Fibroblast of lung (primary cell): ENCODE measurements at places on chromosomes 11 and 22.

- DNase-seq = no peak
Measured at GRCh38 chr11:70018816-70019215, 59.3 kb upstream of the ANO1 start.

- DNase-seq = no peak
Measured at GRCh38 chr22:19687561-19688300, 26.6 kb upstream of the SEPTIN5 start.

DNA sequence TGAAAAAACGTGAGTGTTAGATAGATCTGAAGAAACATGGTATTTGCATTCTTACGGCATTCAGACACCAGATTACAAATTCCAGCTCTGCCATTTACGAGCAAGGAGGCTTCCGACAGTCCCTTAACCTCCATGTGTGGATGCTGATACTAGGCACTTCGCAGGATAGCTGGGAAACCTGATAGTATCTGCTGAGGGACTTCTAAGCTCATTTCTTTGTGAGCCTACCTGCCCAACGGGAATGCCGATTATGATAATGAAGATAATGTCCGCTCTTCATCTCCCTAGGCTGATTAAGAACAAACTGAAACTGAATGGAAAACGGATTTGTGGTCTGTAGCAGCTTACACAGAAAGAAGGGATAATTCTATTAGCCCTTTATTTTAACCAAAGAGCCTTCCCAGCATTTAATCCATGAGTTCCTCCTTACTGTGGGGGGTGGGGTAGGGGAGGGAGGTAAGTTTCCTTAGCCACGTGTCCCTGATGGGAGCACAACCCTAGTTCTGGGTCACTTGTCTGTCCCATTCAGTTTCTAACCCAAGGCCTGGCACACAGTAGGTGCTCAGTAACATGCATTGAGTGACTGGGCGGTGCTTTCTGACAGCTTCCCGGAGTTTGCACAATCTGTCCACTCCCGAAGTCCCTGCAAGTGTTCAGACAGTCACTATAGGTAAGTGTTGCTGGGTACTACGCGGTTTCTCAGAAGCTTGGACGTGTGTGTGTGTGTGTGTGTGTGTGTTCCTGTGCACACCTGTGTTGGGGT is 39.2 kb downstream of the CD6 start:
- no peak for DNase-seq

- peak; percentile 23 for DNase-seq
Measured at GRCh38 chr11:83865636-83866461, 579.7 kb upstream of the CCDC90B start.
